GM23338 (cell line): ENCODE measurements at places on chromosomes 7 and 10. TPM values are rescaled to one million over a fixed set of nuclear protein-coding genes. Genes with fewer than 3 reads are reported as not detected.

GTF2IRD1 gene
- 21.9 and 28.7 TPM in 2 replicates for total RNA-seq

GIMAP5 gene
- total RNA-seq, result not detected in 2 replicates

MPP7 gene
- total RNA-seq, result 8.0 and 9.4 TPM in 2 replicates

DNA sequence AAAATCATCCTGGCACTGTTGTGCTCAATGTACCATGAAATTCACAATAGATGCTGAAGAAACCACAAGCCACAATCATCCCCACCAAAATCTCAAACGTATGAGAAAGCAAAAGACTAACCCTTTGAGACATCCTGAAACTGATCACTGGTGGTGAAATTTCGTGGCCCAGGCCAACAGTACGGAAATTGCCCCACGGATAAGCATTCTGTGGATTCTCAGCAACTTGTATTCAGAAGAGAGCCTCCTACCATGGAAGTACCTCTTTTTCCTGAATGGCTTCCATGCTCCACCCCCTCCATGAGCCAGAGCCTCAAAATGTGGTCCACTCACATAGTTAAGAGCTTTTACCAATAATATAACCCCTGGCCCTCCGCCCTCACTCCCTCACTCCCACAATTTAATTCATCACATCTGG is 163.9 kb upstream of the AUTS2 start:
- DNase-seq, result no peak

GRCh38 chr10:100872034-100872791 is 40.5 kb upstream of the SLF2 start:
- peak; percentile 86 for DNase-seq

DNA sequence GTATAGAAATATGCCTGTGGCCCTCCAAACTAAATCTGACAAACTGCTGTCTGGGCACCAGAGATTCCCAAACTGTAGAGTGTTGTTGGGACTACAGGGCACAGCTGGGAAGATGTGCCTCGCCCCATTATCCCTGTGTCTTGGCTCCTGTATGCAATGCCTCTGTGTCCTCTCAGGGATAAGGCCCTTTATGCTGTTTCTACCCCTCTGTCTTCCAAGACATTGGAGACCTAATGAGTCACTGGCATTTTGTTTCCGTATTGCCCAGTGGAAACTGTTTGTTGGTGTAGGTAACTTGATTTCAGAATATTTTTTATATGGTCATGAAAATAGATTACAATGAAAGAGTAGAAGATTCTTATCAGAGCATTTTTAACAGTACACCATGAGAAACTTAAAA is 183.2 kb downstream of the GLI3 start:
- DNase-seq, result no peak

DNA sequence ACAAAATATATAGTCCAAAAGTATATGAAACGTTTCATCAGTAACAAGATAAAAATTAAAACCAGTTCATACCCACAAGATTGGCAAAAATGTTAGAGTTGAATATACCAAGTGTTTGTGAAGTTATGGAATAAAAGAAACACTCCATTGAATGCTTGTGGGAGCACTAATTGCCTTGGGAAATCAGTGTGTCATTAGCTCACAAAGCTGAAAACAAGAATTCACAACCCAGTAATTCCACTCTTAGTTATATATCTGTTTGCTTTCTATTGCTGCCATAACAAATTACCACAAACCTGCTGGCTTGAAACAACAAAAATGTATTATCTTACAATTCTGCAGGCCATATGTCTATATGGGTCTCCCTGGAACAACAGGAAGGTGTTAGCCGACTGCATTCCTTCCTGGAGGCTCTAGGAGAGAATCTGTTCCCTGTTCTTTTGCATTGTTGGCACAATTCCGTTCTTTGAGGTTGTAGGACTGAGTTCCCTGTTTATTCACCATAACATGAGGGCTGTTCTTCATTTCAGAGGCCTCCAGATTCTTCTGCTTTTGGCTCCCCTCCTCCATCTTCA is 45.7 kb downstream of the SEM1 start:
- peak; percentile 4 for DNase-seq

- no peak for DNase-seq
Measured at GRCh38 chr10:101617824-101618568, 29.9 kb downstream of the DPCD start.

DNA sequence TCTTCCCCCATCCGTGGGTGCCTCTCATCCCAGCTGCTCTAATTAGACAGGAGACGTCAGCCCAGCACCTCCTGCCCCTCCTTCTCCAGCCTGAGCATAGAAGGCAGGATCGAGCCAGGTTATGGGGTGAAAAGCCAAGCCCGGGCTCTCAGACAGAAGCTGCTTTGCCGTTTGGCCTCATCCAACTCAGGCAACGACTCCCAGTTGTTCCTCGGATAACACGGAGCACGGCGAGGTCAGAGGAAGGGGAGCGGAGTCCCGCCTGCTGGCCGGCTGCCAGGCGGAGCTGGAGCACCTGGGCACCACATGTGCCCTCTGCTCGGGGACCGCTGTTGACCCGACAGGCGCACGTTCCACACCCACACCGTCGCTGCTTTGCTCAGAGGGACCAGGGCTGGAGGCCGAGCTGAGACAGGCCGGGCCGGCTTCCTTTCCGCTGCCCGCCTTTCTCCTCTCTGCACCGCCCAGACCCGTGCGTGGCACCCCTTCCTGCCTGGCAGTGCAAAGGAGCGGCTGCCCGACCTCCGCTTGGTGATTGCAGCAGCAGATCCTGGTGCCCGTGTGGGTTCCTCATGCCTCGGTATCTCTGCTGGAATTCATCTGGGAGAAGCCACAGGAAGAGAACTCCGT is 21.6 kb upstream of the UNCX start:
- DNase-seq, result no peak

DNA sequence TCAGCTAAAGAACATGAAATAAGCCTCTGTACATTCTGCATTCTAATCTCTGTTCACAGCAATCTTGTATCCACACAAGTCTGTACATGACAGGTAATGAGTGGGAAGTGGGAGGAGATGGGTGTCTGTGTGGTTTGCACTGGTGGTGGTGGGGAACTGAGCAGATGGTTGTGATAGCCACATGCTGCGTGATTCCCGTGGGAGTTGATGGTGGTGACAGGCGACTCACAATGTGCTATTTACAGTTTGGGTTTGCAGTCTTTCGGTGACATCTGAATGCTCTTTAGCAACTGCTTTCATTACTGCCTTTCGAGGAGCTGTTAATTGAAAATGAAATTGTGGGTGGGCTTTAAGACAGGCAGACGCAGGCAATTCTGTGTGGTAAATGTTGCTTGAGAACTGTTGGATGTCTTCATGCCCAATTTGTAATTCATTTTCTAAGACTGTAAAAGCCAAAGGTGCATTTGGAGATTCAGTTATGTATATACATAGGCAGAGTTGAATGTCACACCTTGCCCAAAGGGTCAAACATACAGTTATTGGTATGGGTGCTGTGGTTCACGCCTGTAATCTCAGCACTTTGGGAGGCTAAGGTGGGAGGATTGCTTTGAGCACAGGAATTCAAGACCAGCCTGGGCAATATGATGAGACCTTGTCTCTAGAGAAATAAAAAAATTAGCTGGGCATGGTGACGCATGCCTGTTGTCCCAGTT is 308.2 kb downstream of the AUTS2 start:
- DNase-seq, result no peak

DNA sequence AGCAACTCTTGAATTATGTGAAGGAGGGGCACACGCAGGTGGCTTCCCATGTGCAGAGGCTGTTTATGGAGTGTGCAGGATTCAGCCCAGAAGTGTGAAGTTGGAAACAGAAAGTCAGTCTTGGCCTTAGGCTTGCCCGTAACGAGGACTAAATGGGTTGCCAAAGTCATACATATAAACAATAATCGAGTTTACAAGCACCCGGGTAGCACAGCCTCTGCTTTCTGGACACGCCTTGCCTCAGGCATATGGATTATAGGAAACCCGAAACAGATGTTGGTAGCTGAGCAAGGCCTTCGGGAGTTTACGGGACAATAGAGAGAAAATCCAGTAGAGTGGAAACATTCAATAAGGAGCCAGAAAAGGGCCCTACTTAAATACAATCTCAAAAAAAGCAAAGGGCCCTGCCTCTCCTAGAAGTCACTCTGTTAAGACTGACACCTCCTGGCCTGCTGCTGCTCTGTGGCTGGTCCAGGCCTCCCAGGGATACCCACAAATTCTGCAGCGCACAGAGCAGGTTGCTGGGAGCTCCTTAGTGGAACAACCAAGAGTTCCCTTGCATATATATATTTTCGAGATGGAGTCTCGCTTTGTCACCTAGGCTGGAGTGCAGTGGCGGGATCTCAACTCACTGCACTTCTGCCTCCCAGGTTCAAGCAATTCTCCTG is 48.5 kb downstream of the SMKR1 start:
- no peak for DNase-seq

- peak; percentile 11 for DNase-seq
Measured at GRCh38 chr7:35695473-35695850, 527 bp upstream of the HERPUD2 start.

GRCh38 chr10:55867848-55868247 is 493.2 kb downstream of the ZWINT start:
- DNase-seq, result no peak
